ENCODE measurements at places on chromosomes 3 and 15.
A peak's percentile ranks its signal among the peaks of the same experiment; 100 is the strongest.

GRCh38 chr3:170584585-170585007 lies 1.3 kb downstream of the SLC7A14 start:
- DNase-seq: peak; percentile 45

GRCh38 chr3:131223373-131224289 lies 157.9 kb upstream of the NUDT16 start:
- no peak for DNase-seq

DNA sequence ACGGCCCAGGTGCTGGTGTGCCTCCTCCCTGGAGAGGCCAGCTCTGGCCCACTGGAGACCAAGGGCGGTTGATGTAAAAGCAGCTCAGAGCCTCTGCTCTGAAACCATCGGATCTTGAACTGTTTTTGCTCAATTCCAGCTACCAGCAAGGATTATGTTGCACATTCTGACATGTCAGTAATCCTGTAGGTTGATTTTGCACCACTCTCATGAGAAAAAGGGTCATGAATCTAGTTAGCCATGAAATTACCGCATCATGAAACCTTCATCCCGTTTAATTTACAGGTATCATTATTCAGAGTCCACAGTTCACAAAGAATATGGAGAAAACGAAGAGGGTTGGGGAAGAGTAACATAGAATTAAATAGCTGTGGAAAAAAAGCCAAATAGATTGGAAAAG lies 120.4 kb upstream of the NSMCE3 start:
- DNase-seq: no peak

- DNase-seq: no peak
Measured at GRCh38 chr3:185979721-185980121, 41.9 kb upstream of the TRA2B start.

- DNase-seq: no peak
Measured at GRCh38 chr3:179526989-179527391, 35.7 kb upstream of the ACTL6A start.

GRCh38 chr3:155417119-155417517 lies 123.6 kb upstream of the STRIT1 start:
- no peak for DNase-seq
